ENCODE measurements at places on chromosomes 12 and 14.

GRCh38 chr12:77047341-77048109 is 17.8 kb downstream of the E2F7 start:
- no peak for DNase-seq

DNA sequence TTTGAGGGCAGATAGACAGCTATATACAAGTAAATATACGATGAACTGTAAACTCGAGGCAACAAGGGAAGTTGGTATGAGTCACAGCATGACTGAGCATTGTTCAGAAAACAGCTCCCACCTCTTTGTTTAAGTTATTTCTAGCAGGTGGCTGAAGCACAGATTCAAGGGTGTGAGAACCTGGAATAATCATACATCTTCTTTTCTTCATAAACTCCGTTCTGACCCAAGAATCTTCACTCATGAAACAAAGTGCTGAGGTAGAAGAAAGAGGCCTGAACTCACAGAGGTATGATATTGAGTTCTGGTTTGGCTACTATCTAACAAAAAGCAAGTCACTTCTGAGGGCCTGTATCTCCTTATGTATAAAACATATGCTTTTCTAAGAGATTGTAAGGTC is 364.1 kb upstream of the KITLG start:
- DNase-seq, result peak; percentile 91

GRCh38 chr12:84016956-84017355 is 895.6 kb downstream of the SLC6A15 start:
- DNase-seq, result no peak

- no peak for DNase-seq
These were observed 339.9 kb upstream of the RGS6 start for GRCh38 chr14:71592361-71592760.

DNA sequence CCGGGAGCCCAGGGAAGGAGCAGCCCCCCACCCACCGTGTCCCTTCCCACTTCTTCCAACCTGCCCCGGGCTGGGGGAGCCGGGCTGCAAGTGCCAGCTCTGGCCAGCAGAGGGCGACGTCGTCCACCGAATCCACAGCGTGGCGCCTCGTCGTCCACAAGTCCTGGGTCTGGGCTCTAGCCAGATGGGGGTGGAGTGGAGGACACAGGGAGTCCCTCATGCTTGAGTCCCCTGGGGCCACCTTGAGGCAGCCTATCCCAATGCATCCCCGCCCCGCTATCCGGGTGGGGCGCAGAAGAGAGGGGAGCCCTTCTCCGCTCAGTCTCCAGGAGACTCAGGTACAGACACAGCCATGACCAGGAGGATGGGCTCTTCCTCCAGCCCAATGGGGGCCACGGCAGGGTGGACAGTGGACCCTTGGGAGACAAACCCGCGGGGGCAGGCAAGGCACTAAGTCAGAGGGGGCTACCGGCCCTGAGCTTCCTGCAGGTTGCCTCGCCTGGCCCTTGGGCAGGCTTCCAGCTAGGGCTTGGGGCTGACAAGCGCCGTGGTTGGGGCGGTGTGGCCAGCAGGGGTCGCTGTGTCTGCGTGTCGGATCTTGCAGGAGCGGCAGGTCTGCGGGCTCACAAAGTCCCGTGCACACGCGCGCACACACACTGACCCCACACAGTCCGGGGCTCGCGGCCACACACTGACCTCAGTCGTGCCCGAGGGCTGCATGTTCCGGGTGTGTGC is 5.5 kb downstream of the AQP5 start:
- DNase-seq, result peak; percentile 94

DNA sequence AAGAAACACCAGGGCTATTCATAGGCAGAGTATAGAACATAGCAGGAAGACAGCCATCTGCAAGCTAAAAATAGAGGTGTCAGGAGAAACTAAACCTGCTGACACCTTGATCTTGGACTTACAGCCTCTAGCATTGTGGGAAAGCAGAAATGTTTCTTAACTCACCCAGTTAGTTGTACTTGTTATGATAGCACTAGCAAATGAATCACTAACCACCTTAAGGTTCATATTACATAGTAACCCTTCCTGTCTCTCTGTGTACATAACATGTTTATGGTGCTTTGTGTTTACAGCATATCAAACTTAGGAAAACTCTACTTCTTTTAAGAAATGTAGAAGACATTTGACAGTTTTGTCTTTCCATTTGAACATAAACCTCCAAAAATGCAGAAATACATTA is 1031.3 kb downstream of the FSCB start:
- no peak for DNase-seq

DNA sequence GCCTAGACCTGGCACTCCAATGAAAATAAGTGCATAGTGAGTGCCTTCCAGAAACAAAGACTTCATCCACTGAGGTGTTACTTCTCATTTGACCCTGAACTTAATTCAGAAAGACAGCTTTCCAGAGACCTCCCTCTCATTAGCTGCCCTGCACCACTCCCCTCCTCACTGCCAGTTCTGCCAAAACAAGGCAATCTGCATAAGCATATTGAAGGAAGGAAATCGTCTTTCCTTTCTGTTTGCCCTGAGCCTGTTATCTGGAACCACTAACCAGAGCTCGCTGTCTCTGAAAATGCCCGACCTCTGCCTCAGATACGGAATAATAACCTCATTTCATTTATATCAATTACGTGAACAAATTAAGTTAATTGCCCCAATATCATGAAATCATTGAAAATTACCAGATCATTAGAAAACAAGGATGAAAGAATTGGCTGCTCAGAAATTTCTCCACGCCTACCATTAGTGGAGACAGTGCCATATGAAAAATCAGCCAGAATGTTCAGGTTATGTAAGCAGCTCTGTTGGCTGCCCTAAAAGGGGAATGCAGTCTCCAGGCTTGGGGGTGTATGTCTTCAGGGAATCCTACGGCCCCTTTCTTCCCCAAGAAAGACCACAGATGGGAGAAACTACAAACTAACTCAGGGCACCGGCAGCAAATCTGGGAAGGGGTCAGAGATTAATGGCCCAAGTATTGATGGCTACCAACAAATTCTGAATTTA is 149.9 kb upstream of the FKBP4 start:
- DNase-seq, result peak; percentile 45

GRCh38 chr14:40656311-40656710 is 950.4 kb upstream of the LRFN5 start:
- no peak for DNase-seq

DNA sequence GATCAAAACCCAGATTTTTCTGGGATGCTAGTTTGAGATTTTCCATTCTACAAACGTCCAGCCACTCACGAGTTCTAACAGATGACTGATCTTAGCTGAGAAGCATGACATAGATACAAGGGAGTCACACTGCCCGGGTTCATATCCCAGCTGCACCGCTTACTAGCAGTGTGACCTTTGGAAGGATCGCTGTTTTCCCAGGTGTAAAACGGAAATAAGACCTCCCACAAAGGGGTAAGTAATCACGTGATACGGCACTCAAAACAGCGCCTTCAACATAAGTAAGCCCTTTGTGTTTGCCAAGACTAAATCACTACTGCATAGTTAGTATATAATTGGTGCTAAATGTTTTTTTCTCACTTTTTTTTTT is 624 bp upstream of the PWP1 start:
- DNase-seq, result peak; percentile 48
